ENCODE measurements at places on chromosomes 7 and 10.

- peak; percentile 56 for DNase-seq
Measured at GRCh38 chr7:93185303-93186027, 37.3 kb upstream of the SAMD9L start.

GRCh38 chr7:120926943-120927346, 23.6 kb upstream of the ING3 start:
- no peak for DNase-seq

- no peak for DNase-seq
Measured at GRCh38 chr7:64875658-64876406, 27.2 kb upstream of the ZNF273 start.

GRCh38 chr10:3944591-3944990, 159.6 kb upstream of the KLF6 start:
- no peak for DNase-seq

DNA sequence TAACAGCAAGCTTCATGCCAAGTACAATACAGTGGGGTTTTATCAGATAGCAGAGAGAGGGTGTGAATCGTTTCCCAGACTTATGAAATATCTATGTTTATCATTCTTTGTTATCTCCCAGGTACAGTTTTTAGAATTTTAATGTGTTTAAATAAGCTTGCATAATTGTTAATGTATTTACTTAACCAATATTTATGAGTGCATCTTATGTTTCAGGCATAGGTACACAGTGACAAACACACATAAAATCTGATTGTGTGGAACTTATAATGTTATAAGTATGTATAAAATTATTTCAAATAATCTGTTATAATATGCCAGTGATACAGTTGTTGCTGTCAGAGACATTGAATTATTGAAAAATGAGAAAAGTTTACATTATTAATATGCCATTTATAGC, 1011.4 kb upstream of the C7orf33 start:
- no peak for DNase-seq

- DNase-seq, result peak; percentile 95
Measured at GRCh38 chr10:80472234-80473095, 18.4 kb downstream of the TSPAN14 start.

DNA sequence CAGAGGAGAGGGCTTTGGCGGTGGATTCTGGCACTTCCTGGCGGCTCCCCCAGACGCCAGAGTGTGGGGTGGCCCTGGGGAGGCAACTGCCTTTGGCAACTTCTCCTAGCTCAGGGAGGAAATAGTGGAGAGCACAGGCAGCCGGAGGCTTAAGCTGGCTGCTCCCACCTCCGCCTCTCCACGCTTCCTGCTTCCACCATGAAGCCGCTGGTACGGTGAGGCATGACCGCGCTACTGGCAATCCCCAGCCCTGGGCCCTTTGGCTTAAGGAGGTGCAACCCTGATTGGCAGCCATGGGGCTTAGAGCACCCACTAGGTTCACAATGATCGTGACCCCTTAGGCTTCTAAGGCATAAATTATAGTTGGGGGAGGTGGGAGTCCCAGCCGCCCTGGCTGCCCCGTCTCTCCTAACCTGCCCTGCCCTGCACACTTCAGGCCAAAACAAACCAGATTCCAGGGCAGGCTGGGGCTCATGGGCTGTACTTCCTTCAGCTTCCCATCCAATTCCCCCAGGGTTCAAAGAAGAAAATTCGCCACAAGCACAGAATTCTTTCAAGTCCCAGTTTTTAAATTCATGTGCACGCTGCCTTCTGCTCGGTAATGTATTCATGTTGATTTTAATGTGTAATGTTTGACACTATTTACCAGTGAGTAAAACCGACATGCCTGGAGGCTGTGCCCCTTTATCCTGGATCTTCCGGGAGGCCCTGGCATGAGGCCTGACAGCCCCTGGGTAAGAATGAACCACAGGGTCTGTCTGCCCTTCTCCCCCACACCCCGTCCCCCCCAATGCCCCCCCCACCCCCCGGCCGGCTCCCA, 90.7 kb upstream of the LRRC4 start:
- peak; percentile 79 for DNase-seq

- no peak for DNase-seq
Measured at GRCh38 chr7:67432536-67433234, 436.1 kb downstream of the TYW1 start.

DNA sequence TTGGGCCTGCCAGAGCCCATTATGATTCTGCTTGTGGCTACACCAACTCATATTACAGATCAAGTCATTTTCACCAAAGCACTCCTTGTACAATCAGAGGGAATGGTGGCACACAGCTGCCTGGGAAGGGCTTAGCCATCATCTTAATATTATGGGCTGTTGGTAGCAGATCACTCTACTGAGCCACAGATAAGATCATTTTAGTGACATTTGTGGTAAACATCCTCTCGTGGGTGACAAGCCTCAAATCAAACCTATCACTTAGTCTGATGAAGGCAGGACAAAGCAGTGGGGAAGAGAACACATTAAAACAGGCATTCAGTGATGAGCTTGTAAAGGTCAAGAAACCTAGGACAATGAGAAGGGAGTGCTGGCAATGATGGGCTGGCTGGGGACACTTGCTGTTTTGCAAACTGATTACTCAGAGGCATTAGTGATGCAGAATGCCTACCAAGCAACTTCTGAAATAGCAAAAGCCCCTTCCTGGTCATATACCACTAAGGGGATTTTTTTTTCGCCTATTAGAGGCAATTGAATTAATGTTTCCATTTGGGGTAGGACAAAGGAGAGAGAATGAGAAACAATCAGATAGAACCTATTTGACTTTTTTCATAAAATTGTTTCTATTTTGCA, 137.5 kb upstream of the WDR11 start:
- peak; percentile 68 for DNase-seq
